Stimulated activated CD4-positive, alpha-beta T cell treated with anti-CD3 and anti-CD28 coated beads, Interleukin-4, amount 100 ng/mL, for 4 hours (primary cell): ENCODE measurements at places on chromosomes 16 and 17.

GRCh38 chr17:63961355-63962212 is 11.1 kb downstream of the SCN4A start:
- DNase-seq: peak; percentile 26

GRCh38 chr17:74354123-74354522 is 7.5 kb downstream of the BTBD17 start:
- peak; percentile 9 for DNase-seq

DNA sequence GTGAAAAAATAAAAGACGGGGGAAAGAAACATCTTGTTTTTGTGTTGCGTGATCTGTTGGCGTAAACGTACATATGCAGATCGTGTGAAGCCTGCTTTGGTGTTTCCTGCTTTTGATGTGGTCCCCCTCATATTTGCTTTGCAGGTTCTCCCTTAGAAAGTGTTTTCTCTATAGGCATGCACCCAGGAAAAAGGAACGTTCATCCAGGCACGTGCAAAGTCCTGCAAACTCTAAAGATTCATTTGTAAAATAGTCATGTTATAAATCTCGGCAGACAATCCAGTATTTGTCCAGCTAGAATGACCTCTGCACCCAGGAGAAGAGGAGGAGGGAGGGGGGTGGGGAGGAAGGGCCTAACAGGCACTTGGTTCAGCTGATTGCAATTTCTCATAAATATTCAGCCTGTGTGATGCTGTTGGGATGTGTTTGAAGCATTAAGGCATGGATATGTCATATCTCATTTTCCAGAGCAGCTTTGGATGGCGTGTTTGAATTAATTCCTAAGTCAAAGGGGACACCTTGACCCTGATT is 40.3 kb upstream of the DDX52 start:
- no peak for DNase-seq

DNA sequence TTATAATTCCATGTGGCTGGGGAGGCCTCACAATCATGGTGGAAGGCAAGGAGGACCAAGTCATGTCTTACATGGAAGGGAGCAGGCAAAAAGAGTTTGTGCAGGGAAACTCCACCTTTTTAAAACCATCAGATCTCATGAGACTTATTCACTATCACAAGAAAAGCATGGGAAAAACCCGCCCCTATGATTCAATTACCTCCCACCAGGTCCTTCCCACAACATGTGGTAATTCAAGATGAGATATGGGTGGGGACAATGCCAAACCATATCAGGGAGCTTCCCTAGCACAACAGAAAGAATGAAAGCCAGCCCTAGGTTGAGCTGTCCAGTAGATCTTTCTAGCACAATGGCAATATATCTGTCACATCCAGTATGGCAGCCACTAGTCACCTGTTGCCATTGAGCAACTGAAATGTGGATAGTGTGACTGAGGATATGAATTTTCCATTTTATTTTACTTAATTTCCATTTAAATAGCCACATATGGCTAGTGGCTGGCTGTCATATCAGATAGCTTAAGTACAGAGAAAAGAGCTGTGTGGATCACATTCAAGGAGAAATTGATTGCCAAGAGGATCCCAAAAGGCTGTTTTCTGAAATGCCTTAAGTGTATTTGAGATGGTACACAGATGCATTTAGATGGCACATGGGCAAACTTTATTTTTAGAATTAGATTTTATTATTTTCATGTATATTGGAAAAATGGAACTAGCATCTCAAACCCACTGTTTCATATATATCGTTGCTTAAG is 273.0 kb downstream of the GRIN2A start:
- no peak for DNase-seq

DNA sequence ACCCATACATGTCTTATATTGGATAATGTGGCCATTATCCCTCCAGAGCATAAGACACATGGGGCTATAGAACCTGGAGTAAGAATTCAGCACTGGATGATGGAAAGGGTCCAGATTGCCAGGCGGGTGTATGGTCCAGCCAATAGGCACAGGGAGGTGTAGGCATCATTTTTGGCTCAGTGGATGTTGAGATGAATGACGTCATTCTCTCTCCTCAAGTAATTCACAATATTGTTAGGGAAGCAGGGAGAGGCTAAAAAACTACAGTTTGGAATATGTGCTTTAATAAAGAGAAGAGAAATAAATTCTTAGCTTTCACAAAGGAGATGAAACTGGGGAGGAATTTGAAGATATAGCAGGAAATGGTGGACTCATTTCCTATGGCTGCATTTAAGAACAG is 461.1 kb upstream of the GOT2 start:
- no peak for DNase-seq

GRCh38 chr17:78779850-78780249 is 2.2 kb downstream of the CYTH1 start:
- DNase-seq: peak; percentile 45
